ENCODE measurements at places on chromosomes 5 and 9. TPM values are rescaled to one million over a fixed set of nuclear protein-coding genes. Genes with fewer than 3 reads are reported as not detected.
A peak's percentile ranks its signal among the peaks of the same experiment; 100 is the strongest.

- no peak for DNase-seq
Observed at GRCh38 chr5:150778088-150778516, 455 bp upstream of the SMIM3 start.

DNA sequence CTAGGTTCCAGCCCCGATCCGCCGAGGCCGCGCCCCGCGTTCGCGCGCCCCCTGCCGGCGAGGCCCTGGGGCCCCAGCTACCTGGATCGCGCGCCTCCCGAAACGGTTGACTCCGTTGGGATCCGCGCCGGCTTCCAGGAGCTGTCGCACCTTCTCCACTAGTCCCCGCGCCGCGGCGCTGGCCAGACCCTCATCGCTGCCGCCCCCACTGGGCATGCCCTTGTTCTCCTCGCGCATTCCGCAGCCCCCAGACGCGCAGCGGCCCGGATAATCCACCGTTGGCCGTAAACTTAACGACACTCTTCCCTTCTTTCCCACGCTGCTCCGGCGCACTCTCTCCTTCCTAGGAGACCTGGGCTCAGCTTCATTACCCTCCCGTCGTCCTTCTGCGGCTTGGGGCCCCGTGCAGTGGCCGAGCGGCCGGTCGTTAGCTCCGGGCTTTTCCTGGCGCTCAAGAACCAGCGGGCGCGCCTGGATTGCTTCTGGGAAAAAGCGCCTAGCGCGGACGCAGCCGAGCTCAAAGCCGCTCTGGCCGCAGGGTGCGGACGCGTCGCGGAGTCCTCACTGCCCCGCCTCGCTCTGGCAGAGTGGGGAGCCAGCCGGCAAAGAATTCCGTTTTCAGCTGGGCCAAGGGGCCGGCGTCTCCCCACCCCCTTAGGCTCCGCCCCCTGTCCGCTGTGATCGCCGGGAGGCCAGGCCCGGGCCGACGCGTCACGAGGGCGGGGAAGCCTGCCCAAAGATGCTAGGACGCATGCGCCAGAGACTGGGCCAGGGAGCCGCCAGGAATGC lies at the start of gene CDKN2B:
CDKN2B (minus strand) TSS at position 589 of the 789 bp plus-strand sequence; CDS start at position 237, 352 bp downstream.
- peak; percentile 100 for DNase-seq

- DNase-seq, result no peak
Observed at GRCh38 chr5:166906991-166907713, 1384.3 kb upstream of the WWC1 start.

DNA sequence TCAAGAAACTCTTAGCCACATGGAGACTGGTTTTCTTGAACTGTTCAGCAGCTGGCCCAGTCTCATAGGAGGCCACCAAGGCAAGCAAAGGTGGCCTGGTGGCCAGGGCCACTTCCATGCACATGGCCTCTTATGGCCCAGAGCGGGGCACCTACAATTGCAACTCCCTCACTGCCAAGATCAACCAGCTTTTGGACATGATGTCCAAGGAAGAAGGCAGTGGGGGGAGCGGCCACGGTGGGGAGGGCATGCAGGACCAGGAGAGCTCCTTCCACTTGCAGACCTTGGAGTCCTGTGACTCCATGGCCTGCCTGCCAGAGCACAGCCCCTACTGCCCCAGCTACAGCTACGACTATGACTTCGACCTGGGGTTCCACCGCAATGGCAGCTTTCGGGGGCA lies 398.9 kb upstream of the PTPRD start:
- no peak for DNase-seq

DNA sequence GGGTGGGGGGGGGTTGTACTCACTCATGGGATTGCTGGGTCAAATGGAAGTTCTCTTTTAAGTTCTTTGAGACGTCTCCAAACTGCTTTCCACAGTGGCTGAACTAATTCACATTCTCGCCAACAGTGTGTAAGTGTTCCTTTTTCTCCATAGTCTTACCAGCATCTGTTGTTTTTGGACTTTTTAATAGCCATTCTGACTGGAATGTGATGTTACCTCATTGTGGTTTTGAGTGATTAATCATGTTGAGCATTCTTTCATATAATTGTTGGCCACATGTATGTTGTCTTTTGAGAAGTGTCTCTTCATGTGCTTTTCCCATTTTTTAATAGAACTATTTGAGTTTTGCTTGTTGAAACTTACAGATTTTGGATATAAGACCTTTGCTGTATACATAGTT lies 94.9 kb upstream of the PLPPR1 start:
- DNase-seq, result peak; percentile 7

GRCh38 chr5:169339869-169340268 lies 38.9 kb upstream of the SLIT3 start:
- DNase-seq, result no peak

DNA sequence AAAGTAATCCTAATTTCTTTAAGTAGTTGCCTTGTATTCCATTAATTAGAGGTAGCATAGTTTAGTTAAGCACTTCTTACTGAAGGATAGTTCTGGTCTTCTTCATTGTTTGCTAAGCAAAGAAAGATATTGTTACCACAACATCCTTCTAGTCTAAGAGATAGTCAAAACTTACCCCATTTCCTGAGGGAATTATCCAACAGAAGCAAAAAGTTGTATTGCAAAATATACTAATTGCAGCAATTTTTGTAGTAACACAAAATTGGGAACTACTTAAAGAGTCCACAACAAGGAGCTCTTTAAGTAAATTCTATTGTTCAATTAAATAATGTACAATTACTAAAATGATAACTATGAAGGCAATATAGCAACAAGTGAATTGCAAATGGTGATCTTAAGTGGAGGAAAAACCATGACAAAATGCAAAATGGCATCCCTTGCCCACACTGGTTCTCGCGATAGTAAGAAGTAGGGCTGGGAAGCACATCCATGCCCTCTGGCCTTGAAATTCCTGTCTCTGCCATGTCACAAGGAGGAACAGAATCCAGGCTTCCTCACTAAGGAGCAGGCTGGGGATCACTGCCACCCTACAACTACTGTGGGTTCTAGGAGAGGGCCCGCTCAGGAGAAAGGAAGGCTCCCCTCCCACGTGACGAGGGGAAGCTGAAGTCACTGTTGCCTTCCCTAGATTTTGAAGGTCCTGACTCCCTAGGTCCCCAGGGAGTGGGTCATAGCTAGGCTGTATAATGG lies 23.3 kb upstream of the MEGF9 start:
- DNase-seq, result no peak

GRCh38 chr9:31119890-31120454 lies 1264.5 kb upstream of the ACO1 start:
- peak; percentile 77 for DNase-seq

DNA sequence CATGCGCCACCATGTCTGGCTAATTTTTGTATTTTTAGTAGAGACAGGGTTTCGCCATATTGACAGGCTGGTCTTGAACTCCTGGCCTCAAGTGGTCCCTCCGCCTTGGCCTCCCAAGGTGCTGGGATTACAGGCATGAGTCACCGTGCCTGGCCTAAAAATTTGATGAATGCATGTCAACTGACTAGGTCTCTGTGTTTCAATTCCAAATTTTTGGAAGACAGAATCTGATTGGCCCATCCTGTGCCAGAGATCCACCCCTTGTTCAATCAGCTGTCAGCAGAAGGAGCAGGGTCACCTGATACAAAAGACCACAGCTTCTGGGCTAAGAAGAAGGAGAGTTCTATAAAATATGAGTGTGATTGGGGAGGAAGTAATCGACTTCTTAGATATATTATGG lies 43.5 kb upstream of the COL15A1 start:
- no peak for DNase-seq

DNA sequence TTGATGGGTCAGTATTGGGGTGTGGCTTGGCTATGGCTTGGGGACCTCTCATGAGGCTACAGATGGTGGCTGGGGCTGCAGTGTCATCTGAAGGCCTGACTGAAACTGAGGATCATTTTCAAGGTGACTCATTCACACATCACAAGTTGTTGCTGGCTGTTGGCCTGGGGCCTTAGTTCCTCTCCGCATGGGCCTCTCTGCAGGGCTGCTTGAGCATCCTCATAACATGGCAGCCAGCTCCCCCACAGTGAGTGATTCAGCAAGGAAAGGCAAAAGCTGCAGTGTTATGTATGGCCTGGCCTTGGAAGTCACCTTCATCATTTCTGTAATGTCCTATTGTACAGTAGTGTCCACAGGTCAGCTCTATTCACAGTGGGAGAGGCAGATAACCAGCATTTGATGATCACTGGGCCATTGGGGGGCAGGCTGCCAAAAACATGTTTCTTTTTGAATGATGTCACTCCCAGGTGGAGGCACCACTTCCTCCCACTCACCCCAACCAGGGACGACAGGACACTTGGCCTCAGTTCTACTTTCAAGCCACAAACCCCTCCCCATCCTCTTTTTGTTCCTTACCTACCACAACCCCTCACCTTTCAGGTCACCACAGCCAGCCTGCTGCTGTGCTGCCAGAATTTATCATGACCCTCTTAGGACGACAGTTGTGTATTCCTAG lies 14.4 kb downstream of the FGD3 start:
- no peak for DNase-seq

GRCh38 chr5:168481330-168481788 lies 4.9 kb upstream of the RARS1 start:
- peak; percentile 12 for DNase-seq

DNA sequence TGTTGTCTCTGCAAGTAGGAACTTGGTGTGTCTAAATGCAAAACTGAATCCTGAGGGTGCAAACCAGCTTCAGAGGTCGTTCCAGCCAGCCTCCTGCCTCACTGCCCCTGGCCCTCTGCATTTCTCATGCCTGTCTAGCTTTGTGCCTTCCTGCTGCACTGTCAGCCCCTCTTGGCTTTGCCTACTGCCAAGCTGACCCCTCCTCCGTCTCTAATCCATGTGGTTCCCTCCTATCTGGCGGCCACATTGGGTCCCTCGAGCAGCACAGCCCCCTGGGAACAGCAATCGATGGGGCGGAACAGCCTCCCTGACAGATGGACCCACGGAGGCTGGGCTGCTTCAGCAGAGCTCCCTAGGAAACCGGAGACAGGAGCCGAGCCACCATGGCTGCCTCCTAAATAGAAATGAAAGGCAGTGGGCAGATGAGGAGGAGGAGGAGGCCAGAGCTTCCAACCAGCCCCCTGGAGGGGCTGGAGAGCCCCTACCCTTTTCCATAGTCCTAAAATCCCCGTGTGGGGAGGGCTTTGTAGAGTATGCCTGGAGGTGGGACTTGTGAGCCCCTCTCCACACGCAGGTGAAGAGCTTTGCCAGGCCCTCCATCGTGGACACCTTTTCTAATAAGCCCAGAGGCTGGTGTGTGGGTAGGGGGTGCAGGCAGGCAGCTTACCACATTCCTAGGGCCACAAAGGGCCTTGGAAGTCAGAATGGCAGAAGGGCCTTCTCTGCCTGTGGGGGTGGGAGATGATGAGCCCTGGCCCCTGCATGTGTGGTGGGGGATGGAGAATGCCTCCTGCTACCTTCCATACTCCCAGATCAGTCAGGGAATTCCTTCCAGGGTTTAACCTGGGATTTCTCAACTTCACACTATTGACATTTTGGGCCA lies 9.2 kb upstream of the CXXC5 start:
- DNase-seq, result peak; percentile 24

- peak; percentile 41 for DNase-seq
Observed at GRCh38 chr9:74953235-74953751, 581 bp upstream of the C9orf40 start.

GRCh38 chr5:77893225-77893860 lies 117.2 kb upstream of the TBCA start:
- DNase-seq, result peak; percentile 83

- DNase-seq, result peak; percentile 58
Observed at GRCh38 chr5:176692839-176693476, 45.7 kb downstream of the TSPAN17 start.

DNA sequence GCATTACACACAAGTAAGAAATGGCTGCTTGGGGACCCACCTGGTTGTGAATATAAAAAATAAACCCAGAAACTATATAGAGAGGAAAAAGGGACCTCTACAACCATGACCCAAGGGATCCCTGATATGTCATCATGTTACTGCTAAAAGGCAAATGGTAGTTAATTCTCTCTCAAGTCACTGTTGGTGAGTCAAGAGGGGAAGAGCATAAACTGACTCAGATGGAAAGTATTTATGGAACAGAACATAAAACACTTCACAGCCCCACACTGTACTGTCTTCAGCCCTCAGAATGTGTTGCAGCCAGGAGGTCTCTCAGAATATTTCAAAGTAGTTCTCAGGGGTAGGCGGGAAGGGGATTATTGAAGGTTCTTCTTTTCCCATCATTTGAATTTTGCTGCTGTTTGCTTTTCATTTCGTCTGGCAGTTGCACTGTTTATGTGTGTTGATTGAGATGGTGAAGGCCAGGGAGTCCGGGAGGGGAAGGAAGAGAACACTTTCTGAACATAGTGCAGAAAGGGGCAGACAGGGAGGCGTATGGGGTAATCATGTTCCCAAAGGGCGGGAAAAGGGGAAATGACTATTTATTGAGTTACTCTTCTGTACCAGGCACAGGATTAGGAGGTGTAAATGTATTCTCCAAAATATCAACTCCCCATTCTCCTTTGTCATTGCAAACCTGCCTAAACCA lies 85.5 kb downstream of the TEK start:
- peak; percentile 70 for DNase-seq

DNA sequence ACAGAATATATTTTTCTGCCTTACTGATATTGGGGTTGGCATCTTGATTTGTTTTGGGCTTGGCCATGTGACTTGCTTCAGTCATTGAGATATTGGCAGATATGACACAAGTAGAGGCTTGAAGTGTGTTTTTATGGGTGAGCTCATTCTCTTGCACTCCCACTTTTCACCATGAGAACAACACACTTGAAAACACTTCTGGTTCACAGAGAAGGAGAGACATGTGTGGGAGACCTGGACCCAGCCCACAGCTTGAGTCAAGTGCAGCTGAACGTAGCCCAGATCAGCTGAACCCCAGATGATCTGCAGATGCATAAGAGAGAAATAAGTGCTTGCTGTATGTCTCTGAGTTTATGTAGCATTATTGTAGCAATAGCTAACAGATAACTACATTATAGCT lies 155.4 kb downstream of the SEMA6A start:
- DNase-seq, result no peak

DNA sequence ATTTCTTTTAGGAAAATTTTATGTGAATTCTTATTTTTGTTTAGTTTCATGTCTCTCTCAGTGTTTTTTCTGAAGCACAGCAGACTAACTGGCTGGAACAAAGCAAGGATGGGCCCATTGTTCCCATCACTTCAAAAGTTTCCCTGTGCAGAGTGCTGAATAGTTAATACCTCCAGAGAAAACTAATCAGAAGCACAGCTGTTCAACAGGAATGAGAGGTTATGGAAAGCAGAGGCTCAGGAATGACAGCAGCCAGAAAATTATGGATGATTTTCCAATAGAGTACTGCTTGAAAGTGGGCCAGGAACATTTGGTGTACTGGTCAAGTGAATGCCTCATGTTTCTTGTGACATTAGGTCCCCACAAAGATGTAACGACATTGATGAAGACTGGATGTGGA lies 173.0 kb upstream of the TARS1 start:
- DNase-seq, result no peak

NOXA1 gene
- 1.2 TPM for total RNA-seq

DRD1 gene
- total RNA-seq, result not detected

ARL14EPL gene
- 0.47 TPM for total RNA-seq

MAP1B gene
- 60.3 TPM for total RNA-seq

ZFP37 gene
- total RNA-seq, result 7.8 TPM

PCSK1 gene
- total RNA-seq, result 0.16 TPM

SLC6A3 gene
- total RNA-seq, result not detected

MEF2C gene
- total RNA-seq, result 254 TPM

ZNF300 gene
- 3.3 TPM for total RNA-seq
